ENCODE measurements at places on chromosomes 6 and 20.

GRCh38 chr6:29005183-29005885, at the start of gene ZNF311:
TSS of gene ZNF311 (minus strand) at chr6:29005315. CDS start at chr6:29003954, 1,361 bp downstream.
- DNase-seq: peak; percentile 48

DNA sequence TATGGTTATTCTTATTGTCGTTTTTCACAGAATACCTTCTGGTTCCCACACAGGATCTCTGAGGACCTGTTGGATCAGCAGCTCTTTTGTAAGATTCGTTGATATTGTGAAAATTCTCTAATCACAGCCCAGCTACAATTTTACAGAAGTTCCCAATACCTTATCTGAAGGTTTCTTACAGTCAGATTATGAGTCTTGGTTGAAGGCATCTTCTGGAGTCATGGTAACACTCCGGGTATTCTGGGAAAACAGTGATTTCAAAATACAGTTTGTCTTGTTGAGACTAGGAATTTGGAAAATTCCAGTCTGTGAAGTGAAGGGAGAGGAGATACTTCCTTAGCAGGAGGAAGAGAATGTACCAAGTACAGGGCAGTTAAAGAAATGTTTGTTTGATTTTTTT, 22.2 kb upstream of the HLA-C start:
- DNase-seq: no peak

- no peak for DNase-seq
Observed at GRCh38 chr6:41716516-41717391, 18.7 kb downstream of the TFEB start.

GRCh38 chr6:63347599-63347998, 27.8 kb upstream of the LGSN start:
- DNase-seq: no peak

- no peak for DNase-seq
Observed at GRCh38 chr6:107805504-107805903, 18.6 kb downstream of the SCML4 start.
